Head of caudate nucleus (tissue), 42 donors: ENCODE measurements at places on chromosomes 16 and 17.

DNA sequence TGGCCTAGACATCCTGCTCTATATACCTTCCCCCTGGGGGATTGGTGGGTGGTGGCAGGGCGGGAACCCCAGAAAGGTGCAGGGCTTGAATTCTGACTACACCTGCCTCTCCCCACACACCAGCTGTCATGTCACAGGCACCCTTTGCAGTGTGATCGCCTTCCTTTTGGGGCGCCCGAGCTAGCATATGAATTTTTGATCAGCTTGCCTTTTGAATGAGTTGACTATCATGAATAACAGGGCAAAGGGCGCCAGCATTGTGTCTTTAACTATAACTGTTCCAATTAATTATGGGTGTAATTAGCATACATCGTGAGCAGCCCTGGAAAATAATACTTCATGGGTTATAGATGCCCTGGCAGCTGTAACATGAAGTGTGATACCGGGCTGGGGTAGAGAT, 72.7 kb downstream of the CYLD start:
- DNase-seq: no peak

DNA sequence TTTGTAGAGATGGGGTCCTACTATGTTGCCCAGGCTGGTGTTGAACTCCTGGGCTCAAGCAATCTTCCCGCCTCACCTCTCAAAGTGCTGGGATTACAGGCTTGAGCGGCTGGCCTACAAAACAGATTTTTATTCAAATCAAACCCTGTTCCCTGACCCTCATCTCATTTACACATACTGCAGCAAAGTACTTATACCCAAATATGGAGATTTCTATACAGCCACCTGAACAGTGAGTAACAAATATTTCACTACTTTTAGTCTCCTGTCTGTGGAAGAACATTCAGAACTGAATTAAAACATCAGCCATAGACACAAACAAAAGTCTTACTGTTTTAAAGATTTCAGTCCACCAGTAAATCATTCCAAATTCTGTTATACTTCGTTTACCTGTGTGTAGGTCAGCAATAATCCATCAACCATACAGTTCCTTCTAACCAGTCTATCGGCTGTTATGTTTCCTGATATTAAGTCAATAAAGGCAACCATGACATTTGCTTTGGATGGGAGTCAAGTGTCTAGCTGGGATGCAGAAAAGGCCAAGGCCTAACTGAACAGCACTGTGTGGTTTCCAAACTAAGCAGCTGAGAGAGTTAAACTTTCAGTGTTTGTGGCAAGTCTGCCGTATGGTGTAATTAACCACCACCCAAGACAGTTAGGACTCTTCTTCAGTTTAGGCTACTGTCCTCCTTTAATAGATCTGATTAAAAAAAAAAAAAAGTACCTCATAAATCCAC, 22.3 kb downstream of the ERN1 start:
- DNase-seq: no peak

DNA sequence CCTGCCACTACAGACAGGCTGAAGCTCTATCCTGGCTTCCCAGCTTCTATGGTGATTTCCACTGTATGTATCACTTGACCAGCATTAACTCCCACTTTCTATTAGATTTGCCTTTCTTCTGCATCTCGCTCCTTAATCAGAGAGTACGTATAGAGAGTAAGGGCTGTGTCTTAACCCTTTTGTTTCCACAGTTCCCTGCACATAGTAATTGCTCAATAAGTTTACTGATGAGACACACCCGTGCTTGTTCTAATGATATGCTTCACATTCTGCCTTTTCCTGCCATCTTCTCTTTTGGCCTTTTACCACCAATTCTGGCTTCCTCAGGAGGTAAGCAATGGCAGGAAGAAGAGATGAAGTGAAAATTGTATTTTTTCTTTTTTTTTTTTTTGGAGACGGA, 20.6 kb upstream of the USP36 start:
- no peak for DNase-seq

DNA sequence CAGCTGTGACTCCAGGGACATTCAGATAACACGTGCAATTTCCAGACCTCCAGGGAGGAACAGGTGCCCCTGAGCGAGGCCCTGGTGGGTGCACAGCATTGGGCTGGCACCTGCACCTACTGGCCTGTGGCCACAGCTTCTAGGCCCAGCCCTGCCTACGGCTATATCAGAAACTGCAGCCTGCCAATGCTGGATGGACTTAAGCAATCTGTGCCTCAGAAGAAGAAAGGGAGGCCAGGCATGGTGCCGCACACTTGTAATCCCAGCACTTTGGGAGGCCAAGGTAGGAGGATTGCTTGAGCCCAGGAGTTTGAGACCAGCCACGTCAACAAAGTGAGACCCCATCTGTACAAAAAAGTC, 12.4 kb downstream of the PITPNM3 start:
- DNase-seq: no peak

DNA sequence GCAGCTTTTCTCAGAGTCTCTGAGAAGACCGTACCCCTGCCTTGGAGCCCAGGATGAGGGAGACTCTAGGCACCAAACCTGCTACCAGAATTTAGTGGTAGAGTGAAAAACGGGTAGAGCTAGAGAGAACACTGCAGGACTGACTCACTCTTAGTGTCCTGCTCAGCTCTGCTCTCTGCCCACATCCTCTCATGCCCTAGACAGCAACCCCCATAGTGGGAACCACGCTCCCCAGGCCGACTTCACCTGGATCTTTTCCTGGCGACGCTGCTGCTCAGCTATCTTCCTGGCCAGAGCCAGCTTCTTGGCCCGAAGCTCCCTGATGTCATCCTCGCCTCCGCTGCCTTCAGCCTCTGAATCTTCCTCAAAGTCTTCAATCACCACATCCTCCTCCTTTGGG, 26.7 kb downstream of the HIC1 start:
- no peak for DNase-seq

DNA sequence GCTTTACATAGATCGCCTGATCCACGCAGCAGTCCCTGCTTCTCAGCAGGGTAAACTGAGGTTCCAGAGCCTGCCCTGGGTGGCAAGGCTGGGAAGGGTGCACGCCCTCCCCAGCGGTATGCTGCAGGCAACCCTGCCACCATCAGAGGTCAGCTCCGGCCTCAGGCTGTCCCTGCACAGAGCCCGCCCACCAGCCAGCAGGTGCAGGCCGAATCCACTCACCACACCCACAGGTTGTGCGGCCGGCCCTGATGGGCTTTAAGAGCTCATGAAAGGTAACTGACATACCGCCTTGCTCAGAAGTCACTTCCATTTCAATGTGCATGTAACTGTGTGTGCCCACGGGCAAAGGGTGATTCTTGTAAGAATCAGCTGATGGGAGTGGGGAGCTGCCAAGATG, 7.1 kb downstream of the RBFOX3 start:
- DNase-seq: no peak

DNA sequence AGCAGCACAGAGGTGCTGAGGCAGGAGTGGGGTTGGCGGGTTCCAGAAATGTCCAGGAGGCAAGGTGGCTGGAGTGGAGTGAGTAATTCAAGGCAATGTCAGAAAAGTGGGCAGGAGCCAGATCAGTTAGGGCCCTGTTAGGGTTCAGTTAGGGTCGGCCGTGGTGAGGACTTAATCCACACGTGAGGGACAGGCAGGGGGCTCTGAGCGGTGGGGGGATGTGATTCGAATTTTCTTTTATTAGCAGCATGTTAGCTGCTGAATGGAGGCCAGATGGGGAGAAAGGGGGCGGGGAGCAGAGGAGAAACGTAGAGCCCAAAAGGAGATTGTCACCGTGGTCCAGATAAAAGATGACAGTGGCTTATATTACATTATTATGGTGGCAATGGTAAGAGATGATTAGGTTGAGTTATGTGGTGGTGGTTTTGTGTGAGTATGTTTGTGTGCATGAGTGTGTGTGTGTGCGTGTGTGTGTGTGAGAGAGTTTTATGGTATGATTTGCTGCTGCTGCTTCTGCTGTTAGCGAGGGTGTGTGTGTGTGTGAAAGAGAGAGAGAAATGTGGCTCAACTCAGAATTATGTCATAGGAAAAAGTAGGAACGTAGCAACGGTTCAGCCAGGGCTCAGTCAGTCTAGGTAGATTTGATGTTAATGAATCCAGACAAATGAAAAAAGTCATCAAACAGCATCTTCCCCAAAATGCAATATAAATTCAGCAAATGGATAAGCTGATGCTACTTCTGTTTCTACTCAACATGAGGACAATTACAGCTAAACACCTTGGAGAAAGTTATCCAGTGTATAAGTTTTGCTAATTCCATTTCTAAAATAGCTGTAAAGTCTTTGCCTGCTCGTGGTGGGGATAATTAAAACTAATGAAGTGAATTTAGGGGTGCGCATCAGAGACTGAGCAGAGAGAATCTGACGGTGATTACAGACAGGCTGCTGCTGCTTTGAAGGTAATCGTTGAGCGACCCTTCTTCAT, 390.6 kb downstream of the HAPSTR1 start:
- no peak for DNase-seq

DNA sequence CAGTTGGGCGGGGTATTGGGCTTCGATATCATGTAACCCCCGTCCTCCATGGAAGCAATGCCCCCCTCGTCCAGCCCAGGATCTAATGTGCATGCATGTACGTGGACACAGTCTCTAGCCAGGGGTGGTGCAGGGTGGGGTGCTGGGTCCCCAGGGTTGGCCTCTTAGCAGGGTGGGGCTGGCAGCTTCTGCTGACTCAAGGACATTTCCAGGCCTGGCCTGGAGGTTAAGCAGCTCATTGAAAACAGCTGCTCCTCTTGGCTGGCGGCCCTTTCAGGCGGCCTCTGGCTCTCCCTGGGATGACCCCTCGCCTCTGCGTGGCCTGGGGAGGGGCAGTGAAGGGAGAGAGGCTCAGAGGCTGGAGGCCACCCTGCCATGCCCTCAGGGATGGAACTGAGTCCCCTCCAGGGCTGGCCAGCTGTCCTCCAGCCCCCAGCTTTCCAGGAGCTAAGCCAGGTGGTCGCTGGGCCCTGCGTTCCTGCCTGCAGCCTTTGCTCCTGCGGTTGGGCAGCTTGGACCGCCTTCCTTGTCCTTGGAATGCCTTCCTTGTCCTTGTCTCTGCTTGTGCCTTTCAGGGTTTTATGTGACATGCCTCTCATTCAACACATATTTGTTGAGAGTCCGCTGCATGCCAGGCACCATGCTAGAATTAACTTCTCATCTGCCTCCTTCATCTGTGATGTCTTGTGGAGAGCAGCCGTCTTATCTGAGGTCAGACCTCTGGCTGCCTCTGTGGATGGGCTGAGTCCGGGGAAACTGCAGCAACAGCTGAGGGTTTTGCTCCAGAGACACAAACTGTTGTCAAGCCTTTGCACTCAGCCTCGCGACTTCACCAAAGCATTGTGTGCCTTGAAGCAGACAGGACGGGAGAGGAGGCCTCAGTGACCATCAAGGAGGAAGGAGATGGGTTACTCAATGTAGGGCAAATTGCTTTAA, 26.6 kb downstream of the MRC2 start:
- no peak for DNase-seq

DNA sequence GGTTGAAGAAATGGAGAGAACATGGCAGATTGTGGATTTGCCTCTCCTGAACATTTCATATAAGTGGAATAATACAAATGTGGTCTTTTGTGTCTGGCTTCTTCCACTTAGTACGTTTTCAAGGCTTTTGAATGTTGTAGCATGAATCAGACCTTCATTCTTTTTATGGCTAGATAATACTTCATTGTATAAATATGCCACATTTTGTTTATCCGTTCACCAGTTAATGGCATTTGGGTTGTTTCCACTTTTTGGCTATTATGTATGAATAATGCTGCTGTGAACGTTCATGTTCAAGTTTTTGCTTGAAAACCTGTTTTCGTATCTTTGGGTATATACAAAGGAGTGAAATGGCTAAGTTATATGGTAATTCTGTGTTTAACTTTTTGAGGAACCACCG, 130.4 kb downstream of the TANC2 start:
- DNase-seq: no peak

- DNase-seq: peak; percentile 93
These were observed at the start of gene LASP1NB for GRCh38 chr17:38925263-38925995. Gene LASP1NB (plus strand): TSS chr17:38925614.

- DNase-seq: no peak
These were observed 47.4 kb downstream of the AXIN2 start for GRCh38 chr17:65514082-65514481.

DNA sequence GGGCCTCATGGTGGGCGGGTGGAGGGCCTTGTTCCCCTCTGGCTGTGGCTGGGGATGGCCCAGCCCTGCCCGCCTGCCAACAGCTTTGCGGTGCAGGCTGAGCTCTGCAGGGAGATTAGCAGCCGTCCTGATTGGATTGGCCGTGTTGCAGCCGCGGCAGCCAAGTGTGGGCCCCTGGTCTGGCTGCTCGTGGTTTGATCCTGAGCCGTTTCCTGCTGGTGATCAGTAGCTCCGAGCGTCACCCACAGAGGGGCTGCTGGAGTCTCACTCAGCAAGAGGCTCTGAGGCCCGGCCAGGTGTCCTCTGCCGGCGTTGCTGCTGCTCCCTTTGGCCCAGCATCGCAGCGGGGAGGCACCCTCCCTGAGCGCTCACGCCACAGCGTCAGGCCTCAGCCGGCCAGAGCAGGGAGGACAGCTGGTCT, 32.5 kb downstream of the BAIAP2 start:
- DNase-seq: no peak

GRCh38 chr17:75301049-75301448, 11.8 kb upstream of the SLC25A19 start:
- DNase-seq: no peak

- peak; percentile 13 for DNase-seq
These were observed 45.0 kb upstream of the NACA2 start for GRCh38 chr17:61635913-61636432.

GRCh38 chr16:68762996-68763756, 26.1 kb downstream of the CDH1 start:
- no peak for DNase-seq

DNA sequence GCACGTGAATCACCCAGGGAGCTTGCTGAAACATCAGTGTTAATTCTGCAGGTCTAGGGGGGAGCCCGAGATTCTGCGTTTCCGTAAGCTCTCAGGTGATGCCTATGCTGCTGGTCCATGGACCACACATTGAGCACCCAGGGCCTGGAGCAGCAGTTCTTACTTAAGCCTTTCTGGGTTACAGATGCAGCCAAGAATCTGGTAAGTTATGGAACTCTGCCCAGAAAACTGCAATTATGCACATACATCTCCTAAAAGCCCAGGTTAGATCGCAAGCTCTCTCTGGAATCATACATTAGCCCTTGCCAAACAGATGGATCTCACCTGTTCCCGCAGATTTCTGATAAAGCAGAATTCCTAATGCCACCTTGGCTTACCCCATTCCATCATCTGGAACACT, 265.9 kb upstream of the SALL1 start:
- no peak for DNase-seq

GRCh38 chr16:84562174-84562815, 55.6 kb downstream of the COTL1 start:
- no peak for DNase-seq
